Activated CD4-positive, CD25-positive, alpha-beta regulatory T cell (primary cell): ENCODE measurements at places on chromosomes 1 and 21.

DNA sequence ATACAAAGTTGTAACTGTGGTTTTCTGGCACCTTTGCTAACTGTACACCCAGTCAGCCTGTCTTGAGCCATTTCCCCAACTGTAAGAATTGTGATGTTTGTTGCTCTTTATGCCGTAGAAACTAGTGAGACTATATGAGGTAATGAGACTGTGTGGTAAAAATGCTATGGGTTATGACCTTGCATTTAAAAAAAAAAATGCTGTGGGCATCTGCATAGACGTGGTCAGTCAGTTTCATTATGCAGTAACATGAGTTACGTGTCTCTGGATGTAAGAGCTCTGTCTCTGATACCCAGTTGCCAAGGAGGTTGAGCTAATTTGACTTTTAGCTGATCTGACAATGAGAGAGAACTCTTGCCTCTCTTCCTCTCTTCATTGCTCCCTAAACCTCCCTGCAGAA is 80.6 kb upstream of the LAMC2 start:
- DNase-seq, result no peak

- DNase-seq, result no peak
Observed at GRCh38 chr1:160978510-160978927, 23.9 kb upstream of the ITLN2 start.

- no peak for DNase-seq
Observed at GRCh38 chr1:24503059-24503751, 569 bp downstream of the RCAN3 start.

DNA sequence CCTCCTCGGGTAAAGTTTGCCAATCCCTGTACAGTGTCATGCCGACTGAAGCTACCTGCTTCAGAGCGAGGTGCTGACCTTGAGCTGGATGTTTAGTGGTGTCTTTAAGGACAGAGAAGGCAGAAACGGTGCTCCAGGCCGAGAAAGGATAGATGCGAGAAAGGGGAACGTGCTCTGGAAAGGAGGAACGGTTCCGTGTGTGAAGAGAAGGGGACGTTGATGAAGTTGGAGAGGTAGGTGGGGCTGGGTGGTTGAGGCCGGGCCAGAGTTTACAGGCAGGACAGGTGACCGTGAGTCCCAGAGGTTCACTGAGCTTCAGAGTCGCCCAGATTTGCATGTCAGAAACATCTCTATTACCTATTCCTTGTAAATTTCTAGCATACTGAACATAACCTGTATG is 90.7 kb downstream of the SCCPDH start:
- no peak for DNase-seq

DNA sequence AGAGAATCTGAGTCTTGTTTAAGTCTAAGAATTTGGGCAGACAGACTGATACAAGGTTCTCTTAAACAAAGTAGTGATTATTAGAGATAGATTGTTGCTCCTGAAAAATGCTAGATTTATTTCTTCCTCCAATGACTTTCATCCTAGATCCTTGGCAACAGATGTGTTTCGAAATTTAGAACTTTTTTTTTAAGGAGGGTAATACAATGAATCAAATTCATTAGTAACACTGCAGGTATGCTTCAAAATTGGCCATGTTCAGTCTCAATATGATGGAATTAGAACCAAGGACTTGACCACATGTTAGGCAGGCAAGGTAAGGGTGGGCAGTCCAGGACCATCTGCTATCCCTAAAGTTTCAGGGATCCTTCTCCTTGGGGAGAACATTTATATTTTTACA is 4.5 kb upstream of the LCE1F start:
- no peak for DNase-seq
